Endodermal cell (in vitro differentiated cells): ENCODE measurements at places on chromosomes 6 and 20. TPM values are rescaled to one million over a fixed set of nuclear protein-coding genes. Genes with fewer than 3 reads are reported as not detected.

Gene TFAP2A
- 0.69 to 0.82 TPM (median 0.75 TPM) in 3 replicates for total RNA-seq

Gene EDN3
- not detected in 3 replicates for total RNA-seq

Gene ARMC12
- total RNA-seq: 0.93 to 2.0 TPM (median 1.8 TPM) in 3 replicates

Gene PSMF1
- 77.5 to 84.7 TPM (median 83.2 TPM) in 3 replicates for total RNA-seq

Gene NUP43
- total RNA-seq: 76.8 to 91.5 TPM (median 85.1 TPM) in 3 replicates

Gene GNRH2
- total RNA-seq: 0.86 and 2.5 TPM in 2 replicates

Gene IMPG1
- not detected in 2 replicates for total RNA-seq

Gene MRPS18A
- 58.8 and 64.8 TPM in 2 replicates for total RNA-seq

Gene LPIN3
- 11.2 and 13.2 TPM in 2 replicates for total RNA-seq
